Muscle of back (tissue), 13 donors: ENCODE measurements at places on chromosomes 2 and 18. TPM values are rescaled to one million over a fixed set of nuclear protein-coding genes. Genes with fewer than 3 reads are reported as not detected.

The CKAP2L gene
- 15.8 TPM for polyA plus RNA-seq

The RELCH gene
- 13.2 TPM for polyA plus RNA-seq

DNA sequence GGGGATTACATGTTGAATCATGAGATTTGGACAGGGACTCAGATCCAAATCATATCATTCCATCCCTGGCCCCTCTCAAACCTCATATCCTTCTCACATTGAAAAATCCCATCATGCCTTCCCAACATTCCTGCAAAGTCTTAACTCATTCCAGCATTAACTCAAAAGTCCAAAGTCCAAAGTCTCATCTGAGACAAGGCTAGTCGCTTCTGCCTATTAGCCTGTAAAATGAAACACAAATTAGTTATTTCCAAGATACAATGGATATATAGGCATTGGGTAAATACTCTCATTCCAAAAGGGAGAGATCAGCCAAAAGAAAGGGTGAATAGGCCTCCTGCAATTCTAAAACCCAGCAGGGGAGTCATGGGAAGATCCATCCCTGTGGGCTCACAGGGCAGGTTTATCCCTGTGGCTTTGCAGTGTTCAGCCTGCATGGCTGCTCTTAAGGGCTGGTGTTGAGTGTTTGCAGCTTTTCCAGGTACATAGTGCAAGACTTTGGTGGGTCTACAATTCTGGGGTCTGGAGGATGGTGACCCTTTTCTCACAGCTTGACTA lies 21.2 kb upstream of the SLC14A1 start:
- no peak for DNase-seq

GRCh38 chr18:75757951-75758350 lies 330.4 kb upstream of the SMIM21 start:
- no peak for DNase-seq

The CD226 gene
- polyA plus RNA-seq: 0.57 TPM

DNA sequence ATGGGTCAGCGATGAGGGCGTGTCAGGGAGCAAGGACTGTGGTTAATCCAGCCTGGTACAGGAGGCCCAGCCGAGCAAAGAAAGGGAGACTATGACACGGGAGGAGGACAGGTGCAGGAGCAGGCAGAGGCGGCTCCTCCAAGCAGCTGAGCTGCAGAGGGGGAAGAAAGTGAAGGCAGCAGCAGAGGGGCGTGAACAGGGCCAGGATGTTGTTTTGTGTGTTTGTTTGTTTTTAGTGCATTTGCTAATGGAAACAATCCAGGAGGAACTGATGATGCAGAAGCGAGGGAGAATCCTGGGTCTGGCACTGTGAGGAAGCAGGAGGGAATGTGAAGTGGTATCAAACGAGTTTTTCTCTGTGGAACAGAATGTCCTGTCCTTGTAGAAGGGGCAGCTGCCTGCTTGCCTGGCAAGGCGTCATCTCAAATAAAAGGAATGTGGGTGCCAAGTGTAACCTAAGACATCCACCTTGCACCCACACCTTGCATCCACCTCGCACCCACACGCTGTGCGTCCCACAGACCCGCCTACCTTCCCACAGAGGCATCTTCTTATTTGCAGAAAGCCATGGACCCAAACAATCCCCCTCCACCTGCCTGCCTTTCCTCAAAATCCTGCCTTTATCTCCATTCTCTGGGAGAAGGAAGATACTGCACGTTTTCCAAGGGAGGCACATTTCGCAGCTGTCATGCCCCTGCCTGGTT lies 134.8 kb downstream of the SH3BP4 start:
- no peak for DNase-seq
